ENCODE measurements at places on chromosomes 5 and 9.

GRCh38 chr9:125878164-125878631 lies 131.0 kb downstream of the PBX3 start:
- no peak for DNase-seq

DNA sequence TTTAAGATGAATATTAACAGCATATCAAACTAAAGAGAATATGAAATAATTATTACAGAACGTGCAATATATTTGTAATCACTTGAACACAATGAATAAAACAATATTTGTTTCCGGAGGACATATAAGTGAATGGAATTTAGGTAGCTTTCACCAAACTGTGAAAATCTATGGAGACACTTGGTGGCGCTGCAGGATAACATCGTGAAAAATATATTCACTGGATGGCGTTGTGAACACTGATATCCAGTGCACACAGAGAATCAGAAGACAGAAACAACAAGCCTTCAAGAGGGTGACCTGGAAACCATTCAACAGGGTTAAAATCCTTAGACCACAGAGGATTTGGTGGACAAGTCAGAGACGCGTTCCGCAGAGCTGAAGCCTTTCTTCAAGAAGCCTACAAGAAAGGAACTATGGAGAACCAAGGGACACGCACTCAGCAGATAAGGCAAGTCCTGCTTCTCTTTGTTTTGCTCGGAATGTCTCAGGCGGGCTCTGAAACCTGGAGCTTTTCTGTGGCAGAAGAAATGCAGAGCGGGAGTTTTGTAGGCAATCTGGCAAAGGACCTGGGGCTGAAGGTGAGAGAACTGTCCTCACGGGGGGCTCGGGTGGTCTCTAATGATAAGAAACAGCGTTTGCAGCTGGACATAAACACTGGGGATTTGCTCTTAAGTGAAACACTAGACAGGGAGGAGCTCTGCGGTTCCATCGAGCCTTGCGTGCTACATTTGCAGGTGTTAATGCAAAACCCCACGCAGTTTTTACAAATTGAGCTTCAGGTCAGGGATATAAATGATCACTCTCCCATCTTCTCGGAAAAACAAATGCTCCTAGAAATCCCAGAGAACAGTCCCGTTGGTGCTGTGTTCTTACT lies at the start of gene PCDHB11:
Gene PCDHB11 (plus strand): TSS at position 269 of the 877 bp plus-strand sequence. CDS start 148 bp downstream, at position 417.
- no peak for DNase-seq

GRCh38 chr5:66144834-66145390 lies 812 bp downstream of the SREK1 start:
- no peak for DNase-seq

DNA sequence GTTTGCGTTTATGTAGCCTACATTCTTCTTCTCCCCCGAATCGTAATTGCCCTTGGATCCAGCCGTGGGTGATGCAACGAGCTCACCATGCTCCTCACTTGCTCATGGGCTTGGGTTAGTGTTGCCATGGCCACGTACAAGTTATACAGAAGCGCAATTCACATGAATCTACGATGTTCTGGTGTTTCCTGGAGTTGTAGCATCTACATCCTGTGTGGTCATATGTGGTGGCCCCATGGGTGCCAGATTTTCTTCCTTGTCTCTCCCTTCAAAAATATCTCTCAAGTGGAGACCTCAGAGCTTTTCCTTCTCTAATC lies 115.3 kb downstream of the TLE4 start:
- DNase-seq: peak; percentile 37

GRCh38 chr9:116791326-116791725 lies 104.2 kb downstream of the TRIM32 start:
- no peak for DNase-seq

- no peak for DNase-seq
These were observed 40.1 kb upstream of the PDE8B start for GRCh38 chr5:77170196-77170890.

GRCh38 chr5:159915904-159916840 lies at the start of gene ADRA1B:
ADRA1B (plus strand) TSS chr5:159916482; CDS start chr5:159916906, 424 bp downstream.
- DNase-seq: peak; percentile 62

- no peak for DNase-seq
These were observed 430.8 kb downstream of the MTRR start for GRCh38 chr5:8299716-8300115.

DNA sequence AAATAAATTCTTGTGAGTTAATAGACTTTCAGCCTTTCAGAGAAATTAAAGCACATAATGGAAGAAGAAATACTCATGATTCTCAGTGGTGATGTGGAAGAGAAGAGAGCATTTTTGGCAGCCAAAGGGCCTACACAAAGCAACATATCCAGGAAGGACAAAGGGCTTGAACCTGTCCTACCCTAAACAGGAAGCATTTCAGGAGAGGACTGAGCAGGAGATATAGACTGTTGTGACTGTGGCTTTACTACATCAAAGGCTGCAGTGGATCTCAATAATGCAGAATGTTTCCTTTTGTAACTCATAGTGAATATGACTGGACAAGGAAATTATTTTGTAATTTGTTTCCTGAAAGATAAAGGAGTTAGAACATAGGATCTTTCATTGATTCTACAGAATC lies 1.3 kb upstream of the PARP8 start:
- no peak for DNase-seq

- DNase-seq: no peak
These were observed 19.9 kb upstream of the CYLC2 start for GRCh38 chr9:102975251-102975650.

- DNase-seq: no peak
These were observed 80.3 kb downstream of the VCAN start for GRCh38 chr5:83551821-83552220.

GRCh38 chr5:60196385-60197113 lies 303.0 kb upstream of the PDE4D start:
- DNase-seq: no peak

- peak; percentile 46 for DNase-seq
These were observed 64.8 kb downstream of the GDNF start for GRCh38 chr5:37774912-37775483.

- DNase-seq: no peak
These were observed 140.6 kb downstream of the C5orf15 start for GRCh38 chr5:133827830-133828229.

DNA sequence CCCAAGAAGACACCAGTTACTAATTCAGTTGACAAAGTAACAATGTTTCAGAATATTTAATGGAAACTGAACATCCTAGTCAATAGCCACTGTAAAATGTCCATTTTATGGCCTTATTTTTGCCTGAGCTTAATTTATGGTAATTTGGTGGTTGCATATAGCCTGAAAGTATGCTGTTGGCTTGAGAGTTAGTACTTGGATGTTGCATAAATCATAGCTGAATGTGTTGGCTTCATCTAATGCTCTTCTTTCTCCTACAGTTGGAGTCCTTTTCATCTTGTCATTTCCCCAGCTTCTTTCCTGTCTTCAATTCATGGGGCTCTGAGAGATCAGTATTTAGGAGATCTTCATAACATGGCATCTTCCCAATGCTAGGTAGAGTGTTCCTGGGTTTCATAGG lies 164.6 kb downstream of the MAT2B start:
- no peak for DNase-seq

DNA sequence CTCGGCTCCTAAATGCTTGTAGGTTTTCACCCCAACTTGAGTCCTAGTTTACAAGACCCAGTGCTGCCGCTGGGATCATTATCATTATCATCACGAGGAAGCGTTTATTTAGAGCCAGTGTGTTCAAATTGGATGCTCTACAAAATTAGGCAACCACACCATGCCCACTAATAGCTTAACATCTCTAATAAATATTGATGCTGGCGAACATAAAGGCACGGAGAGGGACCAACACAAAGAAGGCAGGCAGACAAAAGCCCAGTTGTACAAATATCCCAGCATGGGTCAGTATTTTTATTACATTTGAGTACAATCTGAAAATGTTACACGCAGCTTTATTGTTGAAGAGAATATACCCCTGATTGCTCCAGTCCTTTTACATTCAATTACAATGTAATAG lies 4.7 kb downstream of the CFAP77 start:
- no peak for DNase-seq

DNA sequence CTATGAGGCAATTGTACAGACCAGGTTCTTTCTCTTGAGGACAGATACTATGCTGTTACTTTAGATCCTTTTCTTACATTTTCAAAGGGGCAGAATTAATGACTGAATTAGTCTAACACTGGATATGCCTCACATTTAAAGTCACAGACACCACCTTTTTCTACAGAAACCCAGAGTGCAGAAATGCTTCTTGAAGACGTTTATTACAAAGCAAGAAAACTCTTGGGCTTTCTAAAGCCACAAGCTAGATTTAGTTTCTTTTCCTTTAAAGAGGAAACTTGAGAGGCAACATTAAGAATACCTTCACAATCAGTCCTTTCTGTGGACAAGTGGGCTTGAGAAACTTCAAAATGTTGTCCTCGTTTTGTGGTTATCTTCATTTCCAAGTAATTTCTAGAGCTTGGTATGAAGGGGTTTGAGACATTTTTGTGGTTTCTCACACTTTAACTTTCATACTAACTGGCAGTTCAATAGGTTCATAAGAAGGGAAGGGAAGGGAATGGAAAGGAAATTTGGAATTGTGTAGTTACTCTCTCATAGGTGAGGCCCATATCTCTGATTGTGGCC lies 527.4 kb downstream of the RASEF start:
- DNase-seq: no peak

- no peak for DNase-seq
These were observed 19.4 kb upstream of the FCN1 start for GRCh38 chr9:134937164-134937555.

GRCh38 chr5:36777105-36777757 lies 99.3 kb upstream of the NIPBL start:
- DNase-seq: no peak

GRCh38 chr9:87461256-87461655 lies 36.4 kb upstream of the DAPK1 start:
- DNase-seq: no peak

DNA sequence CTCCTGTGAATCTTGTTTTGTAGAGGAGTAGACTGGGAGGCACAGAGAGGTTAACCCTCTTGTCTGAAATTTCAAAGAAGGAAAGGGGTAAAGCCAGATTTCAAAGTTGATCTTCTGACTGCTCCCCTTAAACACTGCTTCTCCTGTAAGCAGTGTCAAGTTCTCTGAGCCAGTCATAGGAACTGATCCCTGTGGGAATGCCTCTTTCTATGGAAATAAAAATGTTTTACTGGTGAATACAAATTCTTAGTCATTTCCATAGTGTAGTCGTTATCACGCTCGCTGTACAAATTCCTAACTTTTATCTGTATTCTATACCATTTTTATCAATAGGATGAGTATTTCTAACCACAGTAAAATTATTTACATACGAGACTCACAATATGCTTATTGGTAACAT lies 66.3 kb upstream of the PRRC1 start:
- DNase-seq: no peak

DNA sequence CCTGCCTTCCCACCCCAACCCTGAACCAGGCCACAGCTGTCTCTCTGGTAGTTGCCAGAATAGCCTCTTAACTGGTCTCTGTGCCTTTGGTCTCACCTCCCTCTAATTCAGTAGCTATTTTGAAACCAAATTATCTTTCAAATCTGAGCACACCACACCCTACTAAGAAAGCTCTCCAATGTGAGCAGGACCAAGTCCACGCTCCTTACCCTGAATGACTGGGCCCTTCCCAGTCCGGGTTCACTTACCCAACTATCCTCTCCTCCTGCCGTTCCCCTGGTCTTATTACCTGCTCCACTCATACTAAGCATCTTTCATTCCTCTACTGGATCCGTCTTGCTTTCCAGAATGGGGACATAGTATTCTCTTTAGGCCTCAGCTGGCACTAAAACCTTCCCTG lies 16.8 kb downstream of the ANKH start:
- no peak for DNase-seq

- no peak for DNase-seq
These were observed 1800.2 kb downstream of the MAT2B start for GRCh38 chr5:165305596-165305995.

DNA sequence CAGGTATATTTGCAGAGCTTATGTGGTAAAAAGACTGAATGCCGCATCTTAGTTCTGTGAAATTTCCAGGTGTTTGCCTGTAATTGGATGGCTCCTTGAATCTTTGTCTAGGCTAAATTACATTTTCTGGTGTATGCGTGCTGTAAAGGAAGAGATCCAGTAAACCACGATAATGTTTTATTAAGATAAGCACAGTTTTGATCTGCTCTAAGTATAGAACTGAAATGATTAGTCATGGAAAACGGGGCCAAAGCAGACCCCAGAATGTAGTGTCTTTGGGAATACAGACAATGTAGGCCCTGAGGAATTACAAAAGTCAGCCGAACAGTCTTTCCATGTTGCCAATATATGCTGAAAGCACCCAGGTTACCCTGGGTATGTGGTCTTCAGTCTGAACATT lies 257.3 kb downstream of the FANCC start:
- DNase-seq: no peak

GRCh38 chr5:137478043-137478442 lies 21.1 kb downstream of the SPOCK1 start:
- DNase-seq: no peak

DNA sequence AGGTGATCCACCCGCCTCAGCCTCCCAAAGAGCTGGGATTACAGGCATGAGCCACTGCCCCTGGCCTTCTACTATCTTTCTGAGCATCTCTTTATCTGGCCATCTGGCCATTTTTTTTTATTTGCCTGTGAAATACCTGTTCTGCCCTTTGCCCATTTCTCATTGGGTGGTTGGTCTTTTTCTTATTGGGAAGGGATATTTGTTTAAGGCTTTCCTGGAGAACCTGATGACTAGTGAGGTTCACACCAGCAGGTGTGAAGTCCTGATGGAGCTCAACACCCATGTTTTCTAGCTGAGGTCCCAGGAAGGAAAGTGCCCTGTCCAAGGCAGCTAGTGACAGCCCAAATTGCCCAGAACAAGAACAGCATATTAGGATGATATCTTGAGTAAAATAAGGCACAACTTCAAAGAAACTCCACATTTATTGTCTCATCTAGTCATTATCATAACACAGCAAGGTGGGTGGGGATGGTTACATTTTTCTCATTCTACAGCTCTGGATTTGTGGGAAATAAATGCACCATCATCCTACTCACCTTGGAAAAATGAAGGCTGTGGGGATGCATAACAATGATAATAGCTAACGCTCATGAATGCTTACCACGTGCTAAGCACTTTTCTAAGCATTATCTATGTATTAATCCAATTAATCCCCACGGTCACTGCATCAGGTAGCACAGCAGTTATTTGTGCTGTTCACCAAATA lies 20.3 kb downstream of the SLC36A3 start:
- no peak for DNase-seq

DNA sequence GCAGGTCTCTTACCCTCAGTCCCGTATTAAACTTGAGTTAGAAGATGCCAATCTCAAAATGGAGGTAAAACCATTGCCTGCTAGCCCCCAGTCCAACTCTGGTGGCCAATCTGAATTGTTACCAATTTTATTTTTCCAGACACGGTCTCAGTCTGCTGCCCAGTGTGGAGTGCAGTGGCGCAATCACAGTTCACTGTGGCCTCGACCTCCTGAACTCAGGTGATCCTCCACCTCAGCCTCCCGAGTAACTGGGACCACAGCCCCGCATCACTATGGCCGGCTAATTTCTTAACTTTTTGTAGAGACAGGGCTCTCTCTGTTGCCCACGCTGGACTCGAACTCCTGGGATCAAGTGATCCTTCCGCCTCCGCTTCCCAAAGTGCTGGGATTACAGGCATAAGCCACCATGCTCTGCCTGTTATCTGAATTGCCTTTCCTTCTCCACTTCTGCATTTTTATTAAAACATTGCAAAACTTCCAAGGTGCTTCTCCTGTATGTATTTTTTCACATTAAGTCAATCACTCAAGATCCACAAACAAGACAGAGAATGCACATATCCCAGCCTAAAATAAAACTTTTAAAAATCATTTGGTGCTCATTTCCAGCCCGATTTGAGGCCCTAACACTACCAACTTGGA lies 2.3 kb downstream of the FANCC start:
- no peak for DNase-seq

GRCh38 chr5:178671602-178672144 lies 44.8 kb upstream of the CLK4 start:
- DNase-seq: no peak

All from activated T-cell treated with anti-CD3 and anti-CD28 coated beads, Interleukin-2, amount 50 U/mL, for 48 hours (primary cell).